ENCODE measurements at places on chromosomes 5 and 9. TPM values are rescaled to one million over a fixed set of nuclear protein-coding genes. Genes with fewer than 3 reads are reported as not detected.

DNA sequence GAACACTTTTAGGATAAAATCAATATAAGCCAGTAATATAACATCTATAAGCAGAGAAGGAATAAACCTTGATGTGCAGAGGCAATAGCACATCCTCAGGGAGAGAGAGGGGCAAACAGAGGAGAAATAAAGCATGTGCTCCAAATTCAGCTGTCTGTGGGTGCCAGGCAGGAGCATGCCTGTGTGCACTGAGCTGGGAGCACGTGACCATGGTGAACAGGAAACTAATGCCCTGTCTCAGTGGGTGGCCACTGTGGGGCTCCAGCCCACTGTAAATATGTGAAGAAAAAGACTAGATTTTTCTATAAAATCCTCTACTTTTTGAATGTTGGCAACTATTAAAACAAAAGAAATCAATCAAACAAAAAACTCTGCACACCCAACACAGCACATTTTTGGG is 55.3 kb downstream of the FYB1 start:
- no peak for DNase-seq

MSX2 gene
- 0.26 TPM for total RNA-seq

DNA sequence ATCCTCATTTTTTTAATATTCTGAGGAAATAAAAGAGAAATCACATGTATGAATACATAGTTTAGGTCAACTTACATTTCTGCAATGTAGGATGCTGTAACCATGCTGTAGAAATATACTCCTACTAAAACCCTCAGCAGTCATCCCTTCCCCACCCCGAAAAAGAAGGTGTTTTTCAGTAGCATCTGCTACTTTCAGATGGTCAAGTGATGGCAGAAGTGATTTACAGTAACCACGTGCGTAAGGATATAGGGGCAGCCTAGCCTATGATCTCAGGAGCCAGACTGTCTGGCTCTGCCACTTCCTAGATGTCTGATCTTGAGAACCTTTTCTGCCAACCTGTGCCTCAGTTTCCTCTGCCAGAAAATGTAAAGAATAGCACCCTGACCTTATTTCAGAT is 26.0 kb upstream of the SYK start:
- no peak for DNase-seq

- no peak for DNase-seq
These were observed 26.3 kb downstream of the SPATA31C1 start for GRCh38 chr9:87944096-87944495.

ANKRD33B gene
- total RNA-seq = 1.6 TPM

GRCh38 chr5:66558560-66558959 is 37.6 kb upstream of the MAST4 start:
- no peak for DNase-seq

All from H7 (cell line).